Ascending aorta (tissue), 2 donors: ENCODE measurements at places on chromosomes 3 and 15. TPM values are rescaled to one million over a fixed set of nuclear protein-coding genes. Genes with fewer than 3 reads are reported as not detected.
A peak's percentile ranks its signal among the peaks of the same experiment; 100 is the strongest.

GRCh38 chr15:49606594-49606993 lies 14.0 kb downstream of the FAM227B start:
- no peaks in the 10 kb centered on the region for H3K27me3 ChIP-seq
- H3K27ac ChIP-seq = no peak overlapping the region
- no peaks in the 10 kb centered on the region for H3K4me1 ChIP-seq
- no peak overlapping the region for H3K4me3 ChIP-seq

- peaks cover 40% of the 10 kb centered on the region for H3K4me1 ChIP-seq
- no peak for DNase-seq
Measured at GRCh38 chr3:8563597-8563996, 62.0 kb downstream of the LMCD1 start.

DNA sequence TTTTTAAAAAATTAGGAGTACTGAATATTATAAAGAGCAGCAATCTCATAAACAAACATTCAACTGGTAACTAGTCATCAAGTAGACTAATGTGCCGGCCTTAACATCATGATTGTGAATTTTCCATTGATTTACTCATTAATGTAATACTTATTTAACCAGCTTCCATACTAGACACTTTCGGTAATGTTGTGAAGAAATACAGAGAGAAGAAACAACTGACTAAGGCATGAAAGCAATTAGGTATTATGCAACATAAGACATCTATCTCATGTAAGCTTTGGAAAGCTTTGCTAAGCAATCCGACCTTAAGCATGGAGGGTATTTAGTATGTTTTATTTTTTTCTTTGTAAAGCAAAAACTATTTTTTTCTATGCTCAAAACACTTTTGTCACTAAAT lies 108.0 kb downstream of the IL1RAP start:
- no peaks in the 10 kb centered on the region for H3K36me3 ChIP-seq
- H3K27me3 ChIP-seq = no peaks in the 10 kb centered on the region
- no peaks in the 10 kb centered on the region for H3K4me1 ChIP-seq
- no peak overlapping the region for H3K27ac ChIP-seq

GRCh38 chr15:77420610-77421369 lies at the start of gene HMG20A:
Gene HMG20A (plus strand): TSS chr15:77420888. CDS start chr15:77458408, 37,520 bp downstream.
- peak within 1 kb of the TSS; percentile 76 for H3K4me3 ChIP-seq
- no peaks in the 10 kb centered on the region for H3K4me1 ChIP-seq
- H3K27me3 ChIP-seq = no peaks in the 10 kb centered on the region
- no peak for DNase-seq

DNA sequence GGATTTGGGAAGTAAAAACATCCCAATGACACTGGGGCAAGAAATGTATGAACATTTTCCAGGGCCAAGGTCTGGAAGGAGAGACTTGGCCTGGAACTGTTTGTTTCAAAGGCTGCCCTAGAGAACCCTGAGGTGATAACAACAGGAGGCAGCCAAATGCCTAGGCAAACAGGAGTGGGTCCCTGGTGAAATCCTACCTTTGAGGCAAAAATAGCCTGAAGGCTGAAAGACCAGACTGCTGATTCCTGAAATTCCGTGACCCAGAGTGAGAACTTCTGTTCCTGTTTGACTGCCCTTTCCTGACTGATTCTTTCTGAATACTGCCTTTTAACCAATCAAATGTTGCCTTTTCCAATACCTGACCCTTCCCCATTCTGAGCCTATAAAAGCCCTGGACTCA lies 196.4 kb downstream of the NSUN3 start:
- H3K4me1 ChIP-seq = no peaks in the 10 kb centered on the region
- DNase-seq = no peak
- no peak overlapping the region for H3K27ac ChIP-seq
- no peaks in the 10 kb centered on the region for H3K36me3 ChIP-seq

DNA sequence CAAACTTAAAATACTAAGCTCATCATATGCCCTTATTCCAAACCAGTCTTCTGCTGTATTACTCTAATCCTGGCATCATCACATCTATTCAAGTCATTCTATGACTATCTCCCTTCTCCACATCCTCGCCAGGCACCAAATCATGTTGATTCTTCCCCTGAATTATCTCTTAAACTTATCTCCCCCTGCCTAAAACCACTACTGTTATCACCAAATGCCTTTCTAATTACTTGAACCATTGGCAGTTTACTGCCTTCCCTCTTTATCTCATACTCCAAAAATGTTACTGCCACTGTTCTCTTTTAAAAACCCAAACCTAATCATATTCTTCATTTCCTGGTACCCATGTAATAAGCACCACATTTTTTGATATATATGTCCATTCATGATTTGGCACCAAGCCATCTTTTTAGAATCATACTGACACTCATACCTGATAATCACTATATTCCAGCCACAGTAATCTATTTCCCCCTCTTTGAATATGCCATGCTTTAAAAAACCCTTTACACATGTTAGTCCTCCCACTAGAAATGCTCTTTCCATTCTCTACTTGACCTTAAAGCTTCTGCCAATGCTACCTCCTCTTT lies 126.8 kb downstream of the PEAK1 start:
- H3K4me1 ChIP-seq = no peaks in the 10 kb centered on the region
- no peak overlapping the region for H3K27ac ChIP-seq
- H3K27me3 ChIP-seq = no peaks in the 10 kb centered on the region
- H3K36me3 ChIP-seq = no peaks in the 10 kb centered on the region
- no peak overlapping the region for H3K4me3 ChIP-seq

DNA sequence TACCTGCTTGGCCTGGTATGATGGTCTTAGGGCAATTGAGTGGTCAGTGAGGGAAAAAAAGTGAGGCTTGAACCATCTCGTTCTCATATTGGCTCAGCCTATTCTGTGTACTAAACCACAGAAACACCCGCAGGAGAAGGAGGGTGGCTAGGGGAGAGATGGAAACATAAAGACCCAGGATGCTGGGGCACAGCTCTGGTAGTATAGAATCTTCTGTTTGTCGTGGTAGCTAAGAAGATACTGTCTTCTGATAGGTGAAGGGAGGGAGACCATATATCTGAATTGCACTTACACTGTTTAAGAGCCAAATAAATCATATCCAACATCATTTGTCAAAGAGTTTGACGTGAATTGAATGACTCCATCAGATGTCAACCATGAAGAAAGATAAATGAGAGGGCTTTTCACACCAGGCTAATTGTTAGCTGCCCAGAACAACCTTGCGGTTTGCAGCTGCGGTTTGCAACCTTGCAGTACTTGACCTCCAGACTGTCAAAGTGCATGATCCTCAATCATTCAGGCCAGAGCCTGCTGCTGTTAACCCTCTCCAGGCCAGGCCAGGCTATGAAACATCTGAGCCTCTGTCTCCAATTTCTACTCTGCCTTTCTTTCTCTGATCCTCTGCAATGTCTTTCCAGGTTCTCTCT lies 40.9 kb upstream of the PIK3R4 start:
- H3K36me3 ChIP-seq = no peaks in the 10 kb centered on the region
- no peak overlapping the region for H3K4me3 ChIP-seq
- no peaks in the 10 kb centered on the region for H3K4me1 ChIP-seq
- no peak for DNase-seq
- no peaks in the 10 kb centered on the region for H3K27me3 ChIP-seq

- no peak for DNase-seq
- no peak overlapping the region for H3K27ac ChIP-seq
- H3K27me3 ChIP-seq = no peaks in the 10 kb centered on the region
- H3K4me1 ChIP-seq = peaks cover 6% of the 10 kb centered on the region
Measured at GRCh38 chr3:10353160-10353559, 32.2 kb upstream of the SEC13 start.

GRCh38 chr3:40057786-40058185 lies 248.4 kb downstream of the MYRIP start:
- H3K27ac ChIP-seq = no peak overlapping the region
- H3K27me3 ChIP-seq = no peaks in the 10 kb centered on the region
- H3K36me3 ChIP-seq = no peaks in the 10 kb centered on the region
- peaks cover 15% of the 10 kb centered on the region for H3K4me1 ChIP-seq

DNA sequence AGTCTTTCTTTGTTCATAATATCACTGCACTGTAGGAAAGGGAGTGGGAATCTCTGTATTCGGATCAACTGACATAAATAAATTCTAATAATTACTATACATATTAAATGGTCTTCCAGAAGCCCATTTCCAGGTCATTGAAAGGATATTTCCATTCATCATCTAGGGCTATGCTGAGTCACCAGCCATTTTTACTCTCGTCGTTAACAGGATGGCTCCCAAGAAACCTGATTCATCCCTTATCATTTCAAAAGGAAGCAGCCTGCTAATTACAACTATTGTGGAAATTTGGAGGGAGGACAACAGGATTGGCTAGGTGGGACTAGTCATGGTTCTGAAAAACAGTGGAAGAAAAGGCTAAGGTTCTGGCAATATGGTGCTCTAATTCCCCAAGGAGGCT lies 13.6 kb downstream of the GMNC start:
- H3K4me3 ChIP-seq = no peak overlapping the region
- no peaks in the 10 kb centered on the region for H3K36me3 ChIP-seq
- DNase-seq = no peak
- no peaks in the 10 kb centered on the region for H3K27me3 ChIP-seq
- no peak overlapping the region for H3K27ac ChIP-seq
- no peaks in the 10 kb centered on the region for H3K4me1 ChIP-seq

- no peaks in the 10 kb centered on the region for H3K36me3 ChIP-seq
- H3K27me3 ChIP-seq = no peaks in the 10 kb centered on the region
- no peak overlapping the region for H3K4me3 ChIP-seq
- H3K27ac ChIP-seq = no peak overlapping the region
- DNase-seq = no peak
- peaks cover 8% of the 10 kb centered on the region for H3K4me1 ChIP-seq
Measured at GRCh38 chr15:38860253-38860652, 295.6 kb upstream of the RASGRP1 start.

DNA sequence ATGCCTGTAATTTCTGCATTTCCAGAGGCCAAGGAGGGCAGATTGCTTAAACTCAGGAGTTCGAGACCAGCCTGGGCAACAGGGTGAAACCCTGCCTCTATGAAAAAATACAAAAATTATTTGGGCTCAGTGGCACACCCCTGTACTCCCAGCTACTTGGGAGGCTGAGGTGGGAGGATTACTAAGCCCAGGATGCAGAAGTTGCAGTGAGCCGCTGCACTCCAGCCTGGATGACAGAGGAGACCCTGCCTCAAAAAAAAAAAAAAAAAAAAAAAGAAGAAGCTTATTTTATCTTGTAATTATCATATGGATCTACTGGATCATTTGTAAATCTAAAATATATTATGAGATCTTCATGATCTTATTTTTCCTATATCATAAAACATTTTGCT lies 84.1 kb downstream of the PPCDC start:
- H3K4me1 ChIP-seq = peaks cover 13% of the 10 kb centered on the region
- no peak for DNase-seq
- no peak overlapping the region for H3K4me3 ChIP-seq
- H3K27ac ChIP-seq = no peak overlapping the region

DNA sequence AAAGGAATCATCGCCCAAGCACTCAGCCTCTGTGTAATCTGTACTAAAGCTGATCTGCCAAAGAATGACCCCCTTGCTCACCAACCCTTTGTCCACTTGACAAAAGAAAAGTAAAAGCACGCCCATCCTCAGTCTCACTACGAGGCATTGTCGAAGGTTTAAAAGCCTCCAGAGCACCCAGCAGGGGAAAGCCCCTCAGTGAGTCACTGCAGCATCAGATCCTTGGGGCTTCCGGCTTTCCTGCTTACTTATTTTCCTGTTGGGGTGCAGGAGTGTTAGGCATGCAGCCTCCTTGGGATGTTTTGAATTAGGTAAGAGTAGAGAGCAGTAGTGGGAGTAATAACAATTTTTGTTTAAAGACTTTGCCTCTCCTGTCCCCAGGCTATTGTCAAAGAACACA lies 216.1 kb downstream of the MTHFS start:
- H3K4me3 ChIP-seq = no peak overlapping the region
- no peak for DNase-seq
- H3K27ac ChIP-seq = no peak overlapping the region
- H3K4me1 ChIP-seq = no peaks in the 10 kb centered on the region

Gene KIF7
- total RNA-seq = 39.1 TPM

Gene MYRIP
- 12.7 TPM for total RNA-seq

Gene MUSTN1
- 132 TPM for total RNA-seq

Gene FAM43A
- 53.9 TPM for total RNA-seq

Gene OXTR
- total RNA-seq = 150 TPM

Gene TUSC7
- not detected for total RNA-seq

Gene SECISBP2L
- total RNA-seq = 9.7 TPM

Gene EPB42
- total RNA-seq = not detected

Gene CHRM5
- not detected for total RNA-seq
